Stimulated activated CD4-positive, alpha-beta T cell treated with anti-CD3 and anti-CD28 coated beads, Interleukin-4, amount 100 ng/mL, for 48 hours (primary cell): ENCODE measurements at places on chromosomes 12 and 14.
A peak's percentile ranks its signal among the peaks of the same experiment; 100 is the strongest.

DNA sequence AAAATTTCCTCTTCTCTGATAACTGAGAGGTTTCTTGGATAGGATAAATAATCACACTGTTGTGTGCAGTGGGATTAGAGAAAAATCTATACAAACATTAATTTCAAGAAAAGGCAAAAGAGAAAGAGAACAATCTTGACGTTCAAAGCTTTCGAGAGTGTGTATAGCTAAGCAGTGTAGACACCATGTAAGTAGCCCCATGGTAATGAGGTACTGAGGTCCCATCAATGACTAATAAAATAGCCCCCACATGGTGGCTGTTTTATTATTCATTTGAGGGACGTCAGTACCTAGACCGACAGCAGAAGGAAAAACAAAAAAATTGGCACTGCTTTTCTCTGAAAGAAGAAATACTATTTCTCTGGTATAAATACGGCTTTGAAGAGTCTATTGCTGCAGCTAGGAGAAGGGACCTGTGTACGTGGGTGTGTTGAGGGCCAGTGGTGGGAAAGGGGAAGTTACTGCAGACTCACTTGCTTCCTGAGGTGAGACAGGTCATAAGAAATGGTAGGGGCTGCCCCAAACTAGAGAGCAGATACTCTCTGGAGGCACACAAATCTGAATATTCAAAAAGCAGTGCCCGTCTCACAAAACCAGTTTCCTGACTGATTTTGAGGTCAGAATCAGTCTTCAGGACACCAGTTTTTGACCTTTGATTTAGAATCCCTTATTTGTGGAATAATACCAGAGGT, 339.8 kb downstream of the EMP1 start:
- DNase-seq: no peak

GRCh38 chr14:88983755-88984154, 159.3 kb downstream of the TTC8 start:
- no peak for DNase-seq

DNA sequence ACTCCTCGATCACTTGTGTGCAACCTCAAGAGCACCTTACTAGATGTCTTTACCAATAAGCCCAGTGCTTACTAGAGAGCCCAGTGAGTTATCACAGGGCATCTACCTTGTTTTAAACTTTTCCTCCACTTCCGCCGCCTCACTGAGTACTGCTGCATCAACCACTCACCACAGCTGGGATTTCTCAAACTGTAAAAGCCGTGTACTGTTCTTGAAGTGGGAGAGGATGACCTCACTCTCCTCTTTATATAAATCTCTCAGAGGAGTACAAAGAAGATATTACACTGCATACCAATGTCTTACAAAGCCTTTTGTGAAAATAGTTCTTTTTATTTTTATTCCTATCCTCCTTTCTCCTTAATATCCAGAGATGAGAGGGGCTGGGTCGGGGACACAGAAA, 94.1 kb downstream of the PLCZ1 start:
- DNase-seq: no peak

- no peak for DNase-seq
Observed at GRCh38 chr12:111488271-111488670, 82.5 kb downstream of the SH2B3 start.

DNA sequence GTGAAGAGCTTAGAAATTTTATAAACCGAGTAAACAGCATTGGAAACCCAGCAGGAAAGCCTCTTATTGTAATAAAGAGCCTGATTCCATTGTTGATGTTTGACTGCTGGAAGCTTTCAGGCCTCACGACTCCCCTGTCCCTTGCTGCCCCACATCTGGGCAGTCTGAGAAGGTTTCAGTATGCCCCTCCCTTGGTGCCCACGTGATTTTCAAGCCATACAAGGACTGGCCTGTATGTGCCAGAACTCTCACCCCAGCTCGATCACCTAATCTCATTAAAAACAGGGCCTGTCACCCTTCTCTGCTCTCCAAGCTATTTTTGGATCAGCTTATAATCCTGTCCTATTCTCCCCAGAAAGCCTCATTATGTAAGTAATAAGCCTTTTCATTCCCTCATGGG, 7.5 kb upstream of the PYROXD1 start:
- no peak for DNase-seq

DNA sequence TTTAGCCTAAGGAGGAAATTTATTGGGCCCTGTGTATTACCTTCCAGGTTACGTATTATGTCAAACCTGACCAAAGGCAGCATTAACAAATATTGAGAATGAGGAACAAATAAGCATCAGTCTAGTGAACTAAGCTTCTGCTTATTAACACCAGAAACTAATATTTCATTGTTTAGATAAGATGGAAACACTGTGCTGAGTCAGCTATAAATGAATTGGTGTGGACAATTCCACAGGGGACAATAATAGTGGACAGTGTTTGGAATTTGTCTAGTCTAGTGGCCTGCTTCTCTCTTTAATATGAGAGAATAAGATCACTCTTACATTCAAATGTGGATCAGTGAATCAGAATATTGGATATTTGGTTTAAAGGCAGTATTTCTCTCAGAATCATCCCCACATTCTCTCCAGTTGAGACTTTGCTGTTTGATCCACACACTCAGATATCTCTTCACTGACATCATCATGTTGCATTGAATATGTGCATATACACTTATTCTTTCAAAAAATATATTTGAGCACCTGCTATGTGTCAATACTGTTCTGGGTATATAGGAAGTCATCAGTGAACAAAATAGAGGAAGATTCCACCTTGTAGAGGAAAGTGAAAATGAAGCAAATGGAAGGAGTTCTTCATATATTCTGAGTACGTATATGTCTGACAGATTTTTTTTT, 136.3 kb downstream of the DIO2 start:
- DNase-seq: no peak

- no peak for DNase-seq
Observed at GRCh38 chr12:68785358-68785757, 22.6 kb upstream of the MDM2 start.

GRCh38 chr12:47731723-47732122, 6.4 kb upstream of the ENDOU start:
- no peak for DNase-seq

DNA sequence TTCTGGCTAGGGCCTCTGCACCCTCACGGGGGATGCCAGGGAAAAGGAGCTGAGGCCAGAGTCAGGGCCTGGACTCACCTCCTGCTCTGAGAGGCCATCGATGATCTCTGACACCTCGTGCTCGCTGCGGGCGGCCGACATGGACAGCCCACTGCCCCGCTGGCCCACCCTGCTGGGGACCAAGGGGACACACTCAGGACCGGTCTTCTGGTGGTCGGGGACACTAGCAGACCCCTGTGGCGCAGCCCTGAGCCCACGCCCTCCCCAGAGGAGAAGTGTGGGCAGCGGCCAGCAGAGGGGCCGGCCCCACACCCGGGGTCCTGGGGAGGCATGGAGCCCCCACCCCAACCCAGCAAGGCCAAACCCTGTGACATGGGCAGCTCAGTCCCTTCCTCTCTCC, 134.6 kb downstream of the RFLNA start:
- DNase-seq: no peak

DNA sequence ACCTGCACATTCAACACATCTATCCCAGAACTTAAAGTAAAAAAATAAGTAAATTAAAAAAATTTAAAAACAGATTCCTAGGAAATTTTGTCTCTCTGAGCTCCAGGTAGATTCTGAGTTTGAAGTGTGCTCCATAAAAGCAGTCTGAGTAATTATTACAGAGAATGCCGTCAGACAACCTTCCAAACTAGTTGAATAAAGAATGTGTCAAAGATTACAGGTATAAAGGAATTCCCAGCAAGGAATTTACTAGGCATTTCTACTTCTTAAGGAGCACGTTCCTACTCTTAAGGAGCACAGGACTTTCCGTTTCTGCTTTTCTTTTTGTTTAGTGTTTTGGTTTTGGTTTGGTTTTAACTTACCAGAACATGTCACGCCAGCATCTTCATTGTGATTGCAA, 7.1 kb downstream of the CD163 start:
- DNase-seq: no peak

GRCh38 chr12:26239122-26239851, 43.9 kb downstream of the SSPN start:
- DNase-seq: no peak

- no peak for DNase-seq
Observed at GRCh38 chr12:51759175-51759574, 89.3 kb downstream of the FIGNL2 start.

GRCh38 chr12:6428326-6428725, 16.4 kb upstream of the CD27 start:
- DNase-seq: no peak

DNA sequence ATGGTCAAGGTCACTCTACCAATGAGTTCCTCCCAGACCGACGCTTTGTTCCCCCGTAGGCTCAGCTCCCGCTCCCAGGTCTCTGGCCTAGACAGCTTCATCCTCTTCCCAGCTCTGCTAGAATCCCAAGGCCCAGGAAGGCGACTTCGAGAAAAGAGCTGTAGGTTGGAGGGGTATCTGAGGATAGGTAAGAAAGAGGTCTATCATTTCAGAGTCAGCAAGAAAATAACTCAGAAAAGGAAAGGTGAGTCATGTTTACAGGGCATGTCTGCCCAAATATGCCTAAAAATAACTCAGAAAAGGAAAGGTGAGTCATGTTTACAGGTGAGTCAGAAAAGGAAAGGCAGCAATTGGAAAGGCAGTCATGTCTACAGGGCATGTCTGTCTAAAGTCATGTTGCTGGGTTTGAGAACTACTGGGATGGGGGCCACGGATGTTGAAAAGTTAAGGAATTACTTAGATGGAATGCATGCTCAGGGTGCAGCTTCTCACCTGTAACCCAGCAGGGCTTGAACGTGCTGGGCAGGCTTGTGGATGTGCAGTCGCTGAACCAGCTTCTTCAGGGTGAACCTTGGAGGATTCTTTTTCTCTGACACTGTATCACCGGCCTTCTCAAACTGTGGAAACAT, 12.2 kb downstream of the TEP1 start:
- DNase-seq: no peak

GRCh38 chr12:98126637-98127335, 388.6 kb upstream of the TMPO start:
- no peak for DNase-seq

DNA sequence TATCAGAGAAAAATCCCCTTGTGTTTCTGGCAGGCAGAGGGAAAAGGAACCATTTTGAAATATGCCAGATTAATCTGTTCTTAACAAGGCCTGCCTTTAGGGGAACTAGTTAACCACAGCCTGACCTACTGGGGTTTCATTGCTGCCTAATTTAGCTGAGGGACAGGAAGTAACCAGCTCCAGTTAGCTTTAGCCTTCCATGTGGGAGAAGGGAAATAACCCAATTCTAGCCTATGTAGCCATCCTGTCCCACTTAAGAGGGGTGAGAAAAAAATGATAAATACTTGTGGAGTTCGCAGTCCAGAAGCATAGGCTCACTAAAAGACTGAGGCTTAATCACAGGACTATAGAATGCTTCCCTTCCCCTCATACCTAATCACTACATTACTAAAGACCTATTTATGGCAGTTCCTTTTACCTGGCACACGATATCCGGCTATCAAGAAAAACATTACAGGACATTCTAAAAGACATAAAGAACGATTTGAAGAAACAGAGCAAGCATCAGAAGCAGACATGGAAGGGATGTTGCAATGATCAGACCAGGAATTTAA, 22.8 kb downstream of the COX8C start:
- DNase-seq: no peak

- DNase-seq: no peak
Observed at GRCh38 chr14:105250986-105251385, 2.7 kb downstream of the BTBD6 start.

DNA sequence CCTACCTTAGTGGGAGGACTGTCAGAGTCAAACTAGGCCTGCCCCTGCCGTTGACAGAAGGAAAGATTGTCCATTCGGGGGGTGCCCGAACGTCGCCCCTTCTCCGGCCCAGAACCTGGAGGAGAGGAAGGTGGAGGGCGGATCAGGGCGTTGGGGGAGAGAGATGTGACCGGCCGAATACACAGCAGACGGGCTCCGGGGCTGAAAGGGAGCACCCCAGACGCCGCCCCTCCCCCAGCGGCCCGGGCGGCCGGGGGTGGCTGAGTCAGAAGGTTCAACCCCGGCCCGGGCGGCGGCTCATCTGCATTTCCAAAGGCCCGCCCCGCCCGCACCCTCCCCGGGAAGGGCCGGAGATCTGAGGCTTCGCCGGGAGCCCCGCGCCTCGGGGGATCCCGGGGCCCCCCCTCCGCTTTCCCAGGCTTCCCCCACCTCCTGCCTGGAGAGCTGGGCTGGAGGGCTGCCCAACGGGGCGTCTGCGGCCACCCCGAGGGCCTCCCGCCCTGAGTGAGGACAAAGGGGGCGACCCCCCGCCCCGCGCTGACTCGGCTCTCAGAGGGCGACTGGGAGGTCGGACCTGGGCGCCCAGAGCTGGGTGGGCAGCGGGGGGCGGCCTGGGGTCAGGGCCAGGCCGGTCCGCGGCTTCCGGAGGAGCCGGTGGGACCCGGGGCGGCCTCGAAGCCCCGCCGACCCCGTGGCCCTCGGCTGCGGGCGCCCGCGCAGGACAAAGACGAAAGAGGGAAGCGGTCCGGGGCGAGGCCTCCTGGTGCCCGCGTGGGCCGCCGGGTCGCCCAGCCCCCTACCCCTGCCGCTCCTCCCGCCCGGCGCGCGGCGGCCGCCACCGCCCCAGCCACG, 3.7 kb upstream of the SETD1B start:
- peak; percentile 76 for DNase-seq

DNA sequence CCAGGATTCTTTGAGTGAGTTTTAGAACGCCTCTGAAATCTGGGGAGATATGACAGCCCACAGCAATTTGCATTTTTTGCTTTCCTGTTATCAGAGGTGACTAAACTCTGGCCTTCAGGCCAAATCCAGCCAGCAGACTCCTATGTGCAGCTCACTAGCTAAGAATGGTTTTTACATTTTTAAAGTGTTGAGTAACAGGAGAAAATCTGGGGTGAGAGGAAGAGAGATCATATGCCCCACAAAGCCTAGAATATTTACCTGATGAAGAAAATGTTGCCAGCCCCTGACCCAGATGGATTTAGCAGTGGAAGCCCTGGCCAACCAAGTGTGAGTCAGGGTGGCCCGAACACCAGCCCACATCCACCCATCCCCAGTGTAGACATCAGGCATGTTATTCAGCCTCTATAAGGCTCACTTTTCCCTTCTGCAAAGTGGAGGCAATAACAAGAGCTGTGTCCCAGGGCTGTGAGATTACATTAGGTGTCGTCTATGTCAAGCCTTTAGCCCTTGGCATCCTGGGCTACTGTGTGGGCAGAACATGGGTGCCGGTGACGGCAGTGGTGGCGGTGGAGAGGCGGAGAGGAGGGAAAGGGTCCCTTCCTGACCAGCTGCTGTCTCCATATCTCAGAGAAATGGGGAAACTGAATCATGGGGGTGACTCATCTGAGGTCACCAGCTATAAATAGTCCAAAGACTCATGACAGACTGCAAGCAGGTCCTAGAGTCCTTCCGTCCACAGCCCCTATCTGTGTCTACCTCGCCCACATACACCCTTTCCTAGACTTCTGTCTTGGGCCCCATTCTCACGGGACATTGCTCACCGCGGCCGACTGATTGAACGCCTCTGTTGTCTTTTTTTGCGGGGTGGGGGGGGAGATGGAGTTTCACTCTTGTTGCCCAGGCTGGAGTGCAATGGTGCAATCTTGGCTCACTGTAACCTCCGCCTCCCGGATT, 32.6 kb upstream of the CD9 start:
- peak; percentile 50 for DNase-seq
